Fibroblast of pulmonary artery (primary cell): ENCODE measurements at places on chromosomes 2 and 18.

- DNase-seq, result peak; percentile 27
Measured at GRCh38 chr2:85353876-85354285, 447 bp downstream of the RETSAT start.

GRCh38 chr2:131516011-131516410, 11.7 kb upstream of the CCDC74A start:
- DNase-seq, result no peak

- DNase-seq, result no peak
Measured at GRCh38 chr2:135954020-135954601, 31.3 kb downstream of the DARS1 start.

- no peak for DNase-seq
Measured at GRCh38 chr18:7190547-7191156, 40.2 kb upstream of the LRRC30 start.

DNA sequence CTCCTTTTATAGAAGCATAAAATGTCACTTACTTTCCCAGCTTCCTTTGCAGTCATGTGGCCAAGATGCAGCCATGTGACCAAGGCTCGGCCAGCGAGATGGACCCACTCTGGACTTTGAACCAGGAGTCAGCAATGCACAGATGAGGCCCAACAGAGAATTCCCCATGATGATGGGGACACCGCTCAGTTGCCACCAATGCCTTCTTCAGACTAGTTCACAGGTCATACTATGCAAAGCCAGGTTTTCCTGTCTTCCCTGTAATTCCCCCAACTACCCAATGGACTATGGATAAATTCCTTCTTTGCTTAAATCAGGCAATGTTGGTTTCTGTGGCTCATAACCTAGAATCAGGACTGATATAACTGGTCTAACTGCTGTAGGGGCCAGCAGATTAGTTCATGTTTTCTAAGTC, 22.5 kb upstream of the REL start:
- DNase-seq, result no peak

DNA sequence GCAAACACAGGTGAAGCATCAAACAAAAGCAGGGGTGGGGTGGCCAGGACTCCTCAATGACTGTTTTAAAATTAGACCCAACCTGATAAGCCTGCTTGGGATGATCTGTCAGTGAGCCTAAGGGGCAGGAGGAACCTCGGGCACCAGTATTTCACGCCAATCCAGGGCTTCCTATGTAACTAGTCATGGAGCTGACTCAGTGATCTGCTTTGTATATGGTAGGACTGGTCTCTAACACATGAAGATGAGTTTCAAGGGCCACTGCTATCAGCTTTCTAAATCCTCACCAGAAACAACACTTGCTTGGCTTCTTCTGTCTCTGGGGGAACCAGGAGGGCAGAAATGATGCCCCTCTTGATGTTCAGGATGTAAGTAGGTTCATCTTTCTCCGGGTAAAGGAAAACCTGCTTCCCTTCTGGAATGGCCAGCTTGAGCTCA, 6.2 kb downstream of the APOB start:
- DNase-seq, result no peak

DNA sequence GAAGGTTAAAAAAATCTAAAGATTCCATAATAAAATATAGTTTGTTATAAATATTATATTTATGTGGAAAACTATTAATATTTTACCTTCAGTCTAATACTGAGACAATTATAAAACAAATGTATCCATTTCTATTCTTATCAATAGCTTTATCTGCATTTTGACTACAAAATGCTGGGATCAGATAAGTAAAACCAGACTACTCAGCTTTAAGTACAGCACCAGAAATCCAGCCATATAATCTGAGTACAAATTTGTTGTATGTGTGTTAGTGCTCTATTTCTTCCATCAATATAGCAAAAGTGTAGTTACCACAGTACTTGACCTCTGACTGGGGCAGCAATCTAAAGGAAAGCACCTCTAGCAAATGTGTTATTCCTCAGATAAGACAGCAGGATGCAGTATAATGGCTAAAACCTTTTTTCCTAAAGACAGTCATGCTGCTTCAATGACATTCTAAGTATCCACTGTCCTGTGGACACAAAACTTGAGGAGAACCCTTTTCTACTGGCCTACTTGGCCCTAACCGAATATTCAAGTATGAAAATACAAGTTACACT, 68.1 kb downstream of the OLA1 start:
- DNase-seq, result no peak

GRCh38 chr2:102253753-102254150, 57.6 kb upstream of the IL1RL1 start:
- peak; percentile 63 for DNase-seq

DNA sequence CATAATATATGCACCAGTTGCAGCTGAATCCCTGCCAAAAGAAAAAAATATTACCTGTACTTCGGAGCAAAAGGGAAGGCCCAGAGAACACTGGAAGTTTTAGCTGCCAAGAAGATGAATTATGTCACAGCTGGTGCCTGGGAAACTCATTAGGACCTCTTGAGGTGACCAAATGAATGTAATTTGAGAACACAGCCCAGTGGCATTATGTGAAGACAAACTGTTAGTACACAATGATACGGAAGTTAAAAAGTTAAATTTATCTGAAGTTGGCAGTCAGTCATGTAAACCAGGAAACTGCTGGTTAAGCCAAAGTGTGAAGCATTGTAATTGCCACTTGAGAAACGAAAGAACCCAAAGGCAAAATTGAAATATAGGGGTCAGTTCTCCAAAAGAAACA, 80.7 kb downstream of the EML4 start:
- DNase-seq, result no peak

GRCh38 chr2:184628051-184628450, 29.7 kb downstream of the ZNF804A start:
- DNase-seq, result no peak

DNA sequence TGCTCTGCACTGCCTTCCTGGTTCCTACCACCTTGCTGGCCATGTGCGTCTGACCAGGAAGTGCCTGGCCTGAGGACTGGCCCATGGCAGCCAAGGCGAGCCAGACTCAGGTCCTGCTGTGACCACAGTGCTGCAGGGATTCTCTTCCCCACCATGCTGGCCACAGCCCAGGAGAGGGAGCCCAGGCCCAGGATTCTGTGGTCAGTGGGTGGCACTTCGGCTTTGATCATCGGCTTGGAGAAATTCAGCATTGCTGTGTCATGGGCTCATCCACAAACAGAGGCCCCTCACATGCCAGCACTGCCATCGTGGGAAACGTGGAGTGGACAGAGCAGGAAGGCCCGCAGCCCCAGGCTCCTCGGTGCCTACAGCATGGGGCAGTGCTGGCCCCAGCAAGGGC, 211.6 kb downstream of the SEPTIN10 start:
- DNase-seq, result no peak

- DNase-seq, result peak; percentile 66
Measured at GRCh38 chr18:62957885-62958472, 242.6 kb downstream of the PHLPP1 start.

DNA sequence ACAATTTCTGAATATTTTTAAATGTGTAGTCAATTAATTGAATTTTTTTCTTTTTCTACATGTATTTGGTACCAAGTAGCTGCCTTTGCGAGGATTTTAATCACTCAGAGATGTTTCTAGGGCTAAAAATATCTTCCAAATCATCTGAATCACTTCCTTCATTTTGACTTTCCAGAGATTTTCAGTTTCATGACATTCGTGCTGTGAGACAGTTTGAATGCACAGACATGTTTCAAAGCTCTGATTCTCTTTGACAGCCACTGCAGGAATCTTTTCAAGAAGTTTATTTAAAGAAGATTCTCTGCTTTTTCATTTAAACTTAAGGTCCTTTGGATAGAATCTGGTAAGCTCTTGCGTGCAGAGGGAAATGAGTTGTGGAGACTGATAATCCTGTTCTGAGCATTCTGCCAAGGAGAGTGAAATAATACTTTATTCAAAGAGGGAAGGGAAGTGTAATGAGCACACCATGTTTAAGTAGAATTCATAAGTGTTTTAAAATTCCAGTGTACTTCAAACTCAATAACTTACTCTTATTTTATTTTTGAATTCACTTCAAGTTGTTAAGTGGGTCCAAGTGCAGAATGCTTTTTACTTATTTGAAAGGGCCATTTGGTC, 9.7 kb downstream of the CYBRD1 start:
- DNase-seq, result peak; percentile 6

- no peak for DNase-seq
Measured at GRCh38 chr2:144830543-144830942, 310.6 kb upstream of the ZEB2 start.

DNA sequence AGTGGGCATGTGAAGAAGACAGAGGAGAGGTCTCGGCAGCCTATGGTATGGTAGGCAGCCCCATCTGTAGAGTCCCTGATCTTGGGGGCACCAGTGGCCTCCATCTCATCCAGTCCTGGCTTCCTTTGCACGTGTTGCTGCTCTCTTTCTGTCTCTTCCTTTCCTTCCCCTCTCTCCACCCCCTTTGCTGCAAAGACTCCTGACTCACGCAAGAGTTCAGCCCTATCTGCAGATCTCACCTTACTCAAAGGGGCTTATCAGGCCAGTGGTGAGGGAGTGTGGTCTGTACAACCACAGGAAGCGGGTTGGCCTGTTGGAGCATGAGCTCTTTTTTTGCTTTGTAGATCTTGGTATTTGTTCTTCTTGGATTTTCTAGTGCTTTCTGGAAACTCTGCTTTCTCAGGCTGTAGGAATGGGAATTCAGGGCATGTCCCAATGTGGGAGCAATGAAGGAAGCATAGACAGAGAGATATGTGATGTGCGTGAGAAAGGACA, 14.6 kb upstream of the NT5DC4 start:
- DNase-seq, result peak; percentile 71

DNA sequence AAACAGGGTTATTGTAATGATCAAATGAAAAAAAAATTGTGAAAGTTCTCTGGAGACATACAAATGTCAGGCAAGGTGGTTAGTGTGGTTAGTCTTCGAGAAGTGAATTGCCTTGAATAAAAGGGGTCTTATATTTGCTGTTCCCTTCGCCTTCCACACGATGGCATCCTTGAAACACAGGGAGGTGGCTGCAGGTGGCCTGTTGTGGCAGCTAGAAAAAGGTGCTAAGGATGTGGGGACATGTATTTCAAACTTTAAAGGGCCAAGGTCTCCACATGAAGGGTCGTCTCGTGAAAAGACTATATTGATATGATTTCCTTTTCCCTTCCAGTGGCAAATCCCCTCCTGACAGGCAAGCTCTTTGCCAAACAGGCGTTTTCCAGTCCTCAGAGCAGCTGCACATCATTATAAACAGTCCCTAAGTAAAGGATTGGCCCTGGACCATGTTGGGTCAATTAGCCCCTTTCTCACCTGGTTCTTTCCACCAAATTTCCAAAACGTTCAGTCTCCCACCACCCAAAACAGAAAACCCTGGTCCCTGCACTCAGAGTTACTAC, 68.5 kb downstream of the COPS8 start:
- peak; percentile 74 for DNase-seq

DNA sequence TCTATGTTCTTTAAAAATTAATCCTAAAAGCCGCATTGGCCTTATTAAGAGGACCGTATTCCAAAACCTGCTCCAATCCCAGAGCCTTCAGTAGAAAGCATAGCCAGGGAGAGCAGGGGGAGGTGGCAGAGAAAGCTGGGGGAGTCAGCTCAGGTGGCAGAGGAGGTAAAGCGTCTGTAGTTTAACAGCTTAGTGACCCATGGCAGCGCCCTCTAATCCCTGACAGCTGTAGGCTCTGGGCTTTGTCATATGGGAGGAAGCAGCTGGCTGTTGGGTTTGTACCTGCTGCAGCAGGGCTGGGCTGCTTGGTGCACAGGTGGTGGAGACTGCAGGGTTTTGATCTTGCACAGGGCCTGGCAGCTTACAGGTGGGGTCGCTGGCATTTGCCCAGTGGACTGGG, 50.6 kb downstream of the THNSL2 start:
- no peak for DNase-seq

GRCh38 chr2:77228391-77228790, 293.8 kb downstream of the LRRTM4 start:
- peak; percentile 3 for DNase-seq

DNA sequence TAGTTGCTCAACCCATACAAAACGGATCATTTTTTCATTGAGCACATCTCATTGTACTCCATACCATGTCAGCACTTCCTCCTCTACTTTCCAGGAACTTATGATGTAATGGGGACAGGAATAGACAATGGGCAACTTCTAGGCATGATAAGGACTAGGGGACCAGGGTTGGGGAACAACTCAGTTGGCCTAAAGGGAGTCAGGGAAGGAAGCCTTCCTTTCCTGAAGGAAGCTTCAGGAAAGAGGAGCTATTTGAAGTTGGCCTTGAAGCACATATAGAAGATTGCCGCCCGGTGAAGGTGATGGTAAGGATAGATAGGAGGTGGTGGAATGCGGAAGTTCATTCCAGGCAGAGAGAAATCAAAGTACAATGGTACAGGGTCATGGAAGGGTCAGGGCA, 283.9 kb downstream of the SLC8A1 start:
- peak; percentile 68 for DNase-seq

- no peak for DNase-seq
Measured at GRCh38 chr18:48595703-48596218, 56.9 kb downstream of the CTIF start.

GRCh38 chr18:54444319-54444914, 86.7 kb downstream of the C18orf54 start:
- DNase-seq, result peak; percentile 74

- no peak for DNase-seq
Measured at GRCh38 chr18:76687304-76687962, 134.9 kb upstream of the ZNF236 start.

GRCh38 chr18:31100436-31101182, 1.6 kb downstream of the DSC2 start:
- peak; percentile 17 for DNase-seq

DNA sequence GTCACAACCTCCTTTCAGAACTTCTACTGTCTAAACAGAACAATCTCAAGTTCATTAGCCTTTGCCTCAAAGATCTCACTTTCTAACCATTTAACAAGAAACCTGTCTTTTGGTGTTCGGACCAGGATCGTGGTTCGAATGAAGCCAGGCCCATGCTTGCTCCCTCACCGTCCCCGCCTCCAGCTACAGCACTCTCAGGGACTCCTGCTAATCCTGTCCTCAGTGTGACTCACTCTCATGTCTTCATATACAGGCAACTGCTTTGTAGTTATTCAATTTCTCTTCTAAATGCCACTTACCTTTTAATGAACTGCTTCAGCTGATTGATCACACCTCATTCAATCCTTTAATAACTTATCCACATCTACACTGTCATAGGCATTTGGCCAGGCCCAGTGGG, 15.8 kb downstream of the SERTAD2 start:
- no peak for DNase-seq

DNA sequence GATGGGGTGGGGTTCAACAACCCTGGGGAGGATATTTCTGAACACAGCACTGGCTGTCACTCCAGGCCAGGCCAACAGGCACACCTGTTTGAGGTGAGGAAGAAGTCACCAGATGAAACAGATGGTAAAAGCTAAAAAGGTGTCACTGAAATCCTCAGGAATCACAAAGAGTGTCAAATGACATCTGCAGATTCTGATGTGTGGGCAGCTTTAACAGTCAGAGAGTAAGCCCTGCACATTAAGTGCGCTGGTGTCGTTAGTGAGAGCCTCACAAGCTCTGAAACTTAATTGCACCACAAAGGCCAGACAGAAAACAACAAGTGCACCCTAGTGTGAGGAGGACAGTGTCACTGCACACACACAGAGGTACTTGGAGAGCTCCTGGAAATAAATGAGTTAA, 13.6 kb downstream of the FLACC1 start:
- no peak for DNase-seq
